Activated T-helper 1 cell treated with anti-CD3 and anti-CD28 coated beads, Interleukin-2, amount 50 U/mL, for 16 hours (primary cell): ENCODE measurements at places on chromosomes 13 and 19.
A peak's percentile ranks its signal among the peaks of the same experiment; 100 is the strongest.

- no peak for DNase-seq
These were observed 6.1 kb upstream of the OXGR1 start for GRCh38 chr13:97000295-97000925.

DNA sequence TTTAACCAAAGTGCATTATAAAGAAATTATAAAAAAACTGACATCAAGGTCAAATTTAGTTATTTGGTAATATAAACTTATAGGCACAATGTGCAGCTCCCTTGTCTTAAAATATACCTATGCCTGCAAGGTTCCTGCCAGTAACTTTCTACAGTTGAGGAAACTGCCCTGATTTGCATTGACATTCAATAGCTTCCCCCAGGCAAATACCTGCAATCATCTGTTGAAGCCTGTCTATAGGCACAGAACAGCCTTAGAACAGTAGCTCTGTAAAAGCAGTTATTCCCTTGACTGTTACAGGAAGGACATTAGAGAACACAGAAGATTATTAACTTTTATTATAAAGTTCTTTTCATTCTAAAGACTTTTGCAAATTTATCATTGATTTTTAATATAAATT lies 1239.5 kb downstream of the PCDH9 start:
- DNase-seq: no peak

DNA sequence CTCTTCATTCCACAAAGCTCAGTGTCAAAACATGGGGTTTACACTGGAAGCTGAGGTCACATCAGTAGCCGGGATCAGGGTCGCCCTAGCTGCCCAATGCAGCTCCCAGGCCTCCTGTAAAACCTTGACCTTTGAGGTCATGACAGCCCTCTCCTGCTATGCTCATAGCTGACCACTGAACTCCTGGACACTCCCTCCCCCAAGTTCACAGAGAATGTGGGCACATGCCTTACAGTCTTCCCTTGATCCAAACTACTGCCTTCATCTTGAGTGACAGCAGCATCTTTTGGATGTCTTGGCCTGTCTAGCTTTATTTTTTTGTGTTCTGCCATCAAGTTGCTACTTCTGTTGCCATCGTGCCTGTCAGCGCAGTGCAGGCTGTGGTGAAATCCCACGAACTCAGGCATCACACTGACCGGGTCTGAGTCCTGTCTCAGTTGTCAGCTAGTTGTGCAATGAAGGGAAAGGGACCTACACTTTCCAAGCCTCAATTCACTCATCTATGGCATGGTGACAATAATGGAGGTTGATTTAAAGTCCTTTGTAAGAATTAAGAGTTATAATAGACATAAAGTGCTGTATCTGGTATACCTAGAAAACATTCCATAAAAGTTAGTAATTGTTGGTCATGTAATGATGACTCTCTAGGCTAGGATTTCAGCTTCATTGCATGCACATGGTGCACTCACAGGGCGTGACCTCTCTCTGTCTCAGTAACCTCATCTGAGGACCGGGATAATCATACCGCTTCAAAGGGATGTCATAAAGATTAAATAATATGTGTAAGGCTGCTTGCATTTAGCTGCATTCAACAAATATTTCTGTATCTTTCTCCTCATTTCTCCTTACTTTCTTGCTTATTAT lies 16.4 kb upstream of the ALOX5AP start:
- DNase-seq: no peak

GRCh38 chr13:114087430-114087829 lies 45.0 kb downstream of the RASA3 start:
- no peak for DNase-seq

DNA sequence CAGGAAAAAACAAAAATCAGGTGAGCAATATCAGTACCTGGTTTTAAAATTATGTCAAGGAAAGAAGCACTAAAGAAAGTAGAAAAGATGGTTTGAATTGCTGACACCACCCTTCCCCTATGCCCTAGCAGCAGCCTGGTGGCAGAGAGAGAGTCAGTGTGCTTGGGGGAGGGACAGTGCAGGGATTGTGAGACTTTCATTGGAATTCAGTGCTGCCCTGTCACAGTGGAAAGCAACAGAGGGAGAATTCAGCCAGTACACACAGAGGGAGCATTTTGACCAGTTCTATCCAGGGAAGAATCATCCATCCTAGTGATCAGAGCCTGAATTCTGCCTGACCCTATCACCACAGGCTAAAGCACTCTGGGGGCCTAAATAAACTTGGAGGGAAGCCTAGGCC lies 222.4 kb upstream of the PCDH17 start:
- DNase-seq: no peak

DNA sequence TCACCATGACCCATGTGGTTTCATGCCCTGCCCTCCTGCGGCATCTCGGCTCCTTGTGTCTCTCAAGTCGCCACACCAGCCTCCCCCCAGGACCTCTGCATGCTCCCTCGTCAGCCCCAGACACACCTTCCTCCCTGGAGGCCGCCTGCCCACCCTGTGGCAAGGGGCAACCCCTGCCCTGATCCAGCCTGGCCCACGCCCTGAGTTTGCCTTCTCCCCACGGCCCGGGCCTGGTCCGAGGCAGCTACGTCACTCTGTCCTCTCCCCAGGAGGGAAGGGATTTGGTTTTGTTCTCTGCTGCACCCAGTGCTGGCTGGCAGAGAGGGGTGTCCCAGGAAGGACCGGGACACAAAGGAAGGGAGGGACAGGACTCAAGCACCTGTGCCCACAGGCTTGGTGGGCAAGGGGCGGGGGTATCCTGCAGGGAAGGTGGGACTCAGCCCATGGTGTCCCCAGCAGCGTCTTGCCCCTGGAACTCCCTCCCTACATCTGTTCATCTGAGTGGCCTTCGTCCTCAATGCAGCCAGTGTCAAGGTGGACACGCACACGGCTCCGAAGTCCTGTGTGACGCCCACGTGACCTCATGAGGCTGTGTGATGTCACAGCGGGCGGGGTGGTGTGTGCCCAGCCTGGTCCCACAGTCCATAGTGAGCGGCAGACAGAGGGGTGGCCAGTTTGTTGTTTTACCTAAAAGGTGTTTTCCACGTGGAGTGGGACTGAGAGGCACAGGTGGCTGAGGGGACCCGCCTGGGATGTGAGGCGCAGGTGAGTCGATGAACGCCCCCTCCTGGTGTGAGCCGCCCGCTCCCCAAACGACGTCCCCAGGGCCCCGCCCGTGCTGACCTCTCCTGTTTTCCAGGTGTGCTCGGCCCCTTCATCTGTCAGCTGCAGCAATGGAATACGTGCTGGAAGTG lies at the start of gene TEX29:
Gene TEX29 (plus strand): TSS at position 645 of the 914 bp plus-strand sequence. CDS start 249 bp downstream, at position 894.
- no peak for DNase-seq

- DNase-seq: no peak
These were observed 50.0 kb upstream of the CALM3 start for GRCh38 chr19:46551164-46551563.

- no peak for DNase-seq
These were observed 371.3 kb downstream of the COG6 start for GRCh38 chr13:40026741-40027140.

DNA sequence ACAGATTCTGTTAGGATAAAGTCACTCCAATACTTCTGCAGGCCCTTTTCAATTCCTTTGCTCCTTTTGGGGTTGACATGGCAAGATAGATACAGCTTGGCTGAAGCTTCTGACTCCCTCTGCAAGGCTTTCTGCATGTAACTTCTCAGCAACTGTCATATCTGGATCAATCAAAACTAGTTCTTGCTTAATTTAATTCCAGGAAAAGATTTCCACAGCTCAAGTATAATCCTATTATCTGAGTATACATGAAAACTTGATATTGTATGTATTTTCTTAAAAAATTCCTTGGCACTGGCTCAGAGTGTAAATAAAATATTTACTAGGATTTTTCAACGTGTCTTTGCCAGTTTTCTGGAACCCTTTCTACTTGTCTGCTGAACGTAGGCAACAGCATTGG lies 109.6 kb downstream of the STARD13 start:
- no peak for DNase-seq

DNA sequence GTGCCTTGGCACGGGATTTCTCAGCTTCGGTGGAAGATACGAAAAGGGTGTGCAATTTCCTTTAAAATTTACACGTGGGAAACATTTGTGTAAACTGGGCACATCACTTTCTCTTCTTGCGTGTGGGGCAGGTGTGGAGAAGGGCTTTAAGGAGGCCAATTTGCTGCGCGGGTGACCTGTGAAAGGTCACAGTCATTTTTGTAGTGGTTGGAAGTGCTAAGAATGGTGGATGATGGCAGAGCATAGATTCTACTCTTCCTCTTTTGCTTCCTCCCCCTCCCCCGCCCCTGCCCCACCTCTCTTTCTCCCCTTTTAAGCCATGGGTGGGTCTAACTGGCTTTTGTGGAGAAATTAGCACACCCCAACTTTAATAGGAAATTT lies 7.2 kb downstream of the SLITRK5 start:
- no peak for DNase-seq

GRCh38 chr19:16627928-16628182 lies 149 bp downstream of the MED26 start:
- no peak for DNase-seq

DNA sequence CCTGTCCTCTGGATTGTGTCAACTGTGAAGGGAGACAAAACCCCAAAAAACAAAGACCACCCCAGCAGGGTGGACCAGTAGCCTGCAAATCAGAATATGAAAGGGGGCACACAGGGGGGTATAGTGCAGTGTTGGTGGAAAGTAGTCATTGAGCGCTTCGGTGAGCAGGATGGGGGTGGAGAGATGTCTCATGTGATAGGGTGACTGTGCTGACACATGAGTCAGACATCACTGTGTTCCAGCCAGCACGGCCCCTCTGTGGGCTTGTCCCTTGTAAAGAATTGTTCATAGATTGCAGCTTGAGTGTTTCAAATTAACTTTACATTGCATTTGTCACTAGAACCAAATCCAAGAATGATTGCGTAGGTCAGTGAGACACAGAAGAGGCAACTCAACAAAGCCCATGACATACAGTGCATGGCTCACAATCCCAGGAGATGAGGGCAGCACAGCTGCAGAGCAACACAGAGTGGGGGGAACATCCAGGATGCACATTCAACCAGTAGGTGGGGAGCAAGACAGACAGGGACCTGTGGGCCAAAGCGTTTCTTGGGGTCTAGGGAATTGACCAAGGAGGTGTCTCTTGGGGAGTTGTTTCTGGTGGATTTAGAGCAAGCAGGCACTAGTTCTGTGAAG lies 7.5 kb downstream of the ZNF440 start:
- DNase-seq: no peak

DNA sequence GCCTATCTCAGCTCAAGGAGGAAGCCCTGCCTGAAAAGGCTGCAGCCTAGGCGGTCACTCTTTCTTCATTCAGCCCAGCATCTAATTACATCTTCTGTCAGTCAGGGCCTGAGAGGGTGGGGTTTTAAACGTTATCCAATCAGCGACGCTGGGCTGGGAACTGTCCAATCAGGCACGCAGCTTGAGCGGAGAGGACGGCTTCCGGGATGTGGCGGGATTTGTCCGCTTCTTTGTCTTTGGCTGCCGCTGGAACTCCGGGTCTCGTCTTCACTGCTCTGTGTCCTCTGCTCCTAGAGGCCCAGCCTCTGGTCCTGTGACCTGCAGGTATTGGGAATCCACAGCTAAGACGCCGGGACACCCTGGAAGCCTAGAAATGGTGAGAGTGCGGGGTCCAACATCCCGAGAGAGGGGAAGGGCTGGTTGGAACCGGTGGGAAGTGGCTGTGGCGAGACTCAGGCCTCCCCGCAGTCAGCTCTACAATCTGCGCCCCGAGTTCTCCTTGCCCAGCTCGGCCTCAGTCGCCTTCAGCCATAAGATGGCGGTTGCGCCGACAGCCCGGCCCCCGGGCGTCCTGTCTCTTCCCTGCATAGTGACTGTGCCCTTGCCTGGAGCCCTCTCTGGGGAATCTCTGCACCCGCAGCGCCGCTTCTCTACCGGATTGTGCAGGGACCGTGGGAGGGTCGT lies at the start of gene ZNF738:
Gene ZNF738 (plus strand): TSS at position 233 of the 684 bp plus-strand sequence. CDS start 141 bp downstream, at position 374.
- peak; percentile 74 for DNase-seq

DNA sequence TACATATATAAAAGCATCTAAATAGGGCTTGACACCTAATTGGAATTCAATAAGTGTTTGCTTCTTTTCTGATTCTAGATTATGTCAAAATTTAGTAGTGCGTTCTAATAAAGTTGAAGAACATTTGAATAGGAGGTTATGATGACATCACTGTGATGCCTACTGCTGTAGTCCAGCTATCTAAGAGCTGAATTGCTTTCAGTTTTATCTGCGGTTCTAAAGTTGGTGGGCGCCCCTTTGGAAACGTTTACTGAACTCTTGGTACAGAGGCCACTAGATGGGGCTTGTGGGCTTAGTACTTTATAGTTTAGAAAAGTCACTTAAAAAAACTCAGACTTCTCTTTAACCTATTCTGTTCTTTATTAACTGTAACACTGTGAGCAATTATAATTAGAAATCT lies 776.9 kb downstream of the GPC5 start:
- no peak for DNase-seq
